ENCODE measurements at places on chromosomes 3 and 15.

DNA sequence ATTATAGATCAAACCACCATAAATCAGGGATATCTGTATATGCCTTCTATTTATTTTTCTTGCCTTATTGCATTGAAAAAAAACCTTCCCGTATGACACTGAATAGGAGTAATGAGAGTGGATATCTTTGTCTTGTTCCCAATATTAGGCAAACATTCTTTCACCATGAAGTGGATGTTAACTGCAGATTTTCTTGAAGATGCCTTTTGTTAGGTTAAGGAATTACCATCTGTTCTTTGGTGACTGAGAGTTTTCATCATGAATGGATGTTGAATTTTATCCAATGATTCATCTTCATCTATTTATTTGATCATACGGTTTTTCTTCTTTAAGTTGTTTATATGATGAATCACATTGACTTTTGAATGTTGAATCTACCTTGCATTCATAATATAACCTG is 47.1 kb upstream of the MECOM start:
- no peak for DNase-seq

- DNase-seq: no peak
These were observed 391.0 kb upstream of the RARB start for GRCh38 chr3:25037049-25037547.

DNA sequence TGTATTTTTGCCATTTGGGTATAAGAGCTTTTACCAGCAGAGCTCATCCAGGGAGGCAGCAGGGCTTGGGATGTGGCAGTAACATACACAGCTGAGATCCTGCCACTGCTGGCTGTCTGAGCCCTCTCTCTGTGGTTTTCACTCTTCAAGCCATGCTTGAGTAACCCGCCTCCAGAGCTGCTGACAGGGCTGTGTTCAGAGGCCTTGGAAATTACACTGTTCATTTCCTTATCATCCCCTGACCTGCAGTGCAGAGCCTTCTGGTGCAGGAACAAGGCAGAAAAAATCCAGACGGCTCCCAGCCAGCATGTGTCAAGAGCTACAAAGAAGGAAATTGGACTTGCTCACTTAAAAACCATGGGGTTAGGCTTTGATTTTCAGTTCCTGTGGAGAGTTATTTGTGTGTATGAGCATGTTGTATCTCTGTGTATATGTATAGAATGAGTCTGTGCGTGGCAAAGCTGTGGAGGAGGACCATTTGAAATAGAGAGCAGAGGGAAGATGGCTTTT is 47.0 kb downstream of the ZNF609 start:
- DNase-seq: no peak

GRCh38 chr3:152243301-152243711 is 25.4 kb upstream of the MBNL1 start:
- DNase-seq: no peak

- DNase-seq: no peak
These were observed 293.8 kb downstream of the PTPRG start for GRCh38 chr3:61855211-61855610.

DNA sequence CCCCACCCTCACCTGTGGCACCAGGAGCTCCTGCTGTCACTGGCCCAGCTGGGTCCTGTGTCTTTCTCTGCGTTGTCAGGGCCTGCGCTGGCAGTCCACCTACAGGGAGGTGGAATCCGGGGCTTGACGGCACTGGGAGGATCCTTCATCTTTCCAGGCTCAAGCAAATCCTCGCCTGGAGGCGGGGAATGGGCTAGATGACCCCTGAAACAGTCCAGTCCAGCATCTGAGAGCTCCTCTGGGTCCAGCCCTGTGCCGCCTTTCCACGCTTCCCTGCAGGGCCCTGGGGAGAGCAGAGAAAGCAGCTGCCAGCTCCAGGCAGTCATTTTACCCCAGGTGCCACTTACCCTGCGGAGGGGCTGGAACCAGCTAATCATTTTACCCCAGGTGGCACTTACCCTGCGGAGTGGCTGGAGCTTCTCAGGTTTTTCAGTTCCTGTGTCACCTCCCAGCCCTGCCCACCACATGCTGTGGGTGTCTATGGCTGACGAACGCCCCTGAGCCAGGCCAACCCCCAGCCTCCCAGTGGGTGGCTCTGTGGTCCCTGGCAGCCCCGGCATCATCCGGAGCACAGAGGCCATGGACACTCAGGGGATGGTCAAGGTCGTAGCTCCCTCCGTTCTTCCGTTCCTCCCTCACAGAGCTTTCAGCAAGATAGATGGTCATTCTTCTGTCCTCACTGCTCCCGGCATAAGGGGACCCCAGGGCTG is 17.9 kb upstream of the ADIPOQ start:
- no peak for DNase-seq

DNA sequence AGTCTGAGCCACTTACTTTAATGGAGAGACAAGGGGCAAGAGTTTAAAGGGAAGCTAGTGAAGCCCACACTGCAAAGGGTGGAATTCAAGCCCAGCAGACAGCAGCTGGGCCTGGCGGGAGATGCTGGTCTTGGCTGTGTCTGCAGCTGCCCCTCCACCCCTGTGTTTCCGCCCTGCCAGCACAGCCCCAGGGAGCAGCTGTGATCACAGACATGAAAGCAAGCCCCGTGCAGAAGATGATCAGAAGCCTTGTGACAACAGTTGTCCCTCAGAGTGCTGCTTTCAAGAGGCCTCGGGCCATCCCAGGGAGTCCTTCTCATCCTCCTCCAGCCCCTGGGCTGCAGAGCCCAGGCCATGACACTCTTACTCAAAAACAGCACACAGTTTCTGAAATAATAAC is 24.1 kb upstream of the SLC6A1 start:
- no peak for DNase-seq

Data from D721Med (cell line).